Smooth muscle cell of trachea (primary cell): ENCODE measurements at places on chromosomes 1 and 21. TPM values are rescaled to one million over a fixed set of nuclear protein-coding genes. Genes with fewer than 3 reads are reported as not detected.

Gene UBASH3A
- not detected in 2 replicates for total RNA-seq

Gene PROK1
- not detected in 2 replicates for total RNA-seq

Gene C1orf56
- total RNA-seq: 1.7 and 4.8 TPM in 2 replicates

Gene NFASC
- total RNA-seq: 19.1 and 49.0 TPM in 2 replicates

Gene TBX19
- 0.58 and 2.0 TPM in 2 replicates for total RNA-seq

Gene IL24
- under 0.01 TPM in 1 of 2 replicates, not detected in the other for total RNA-seq

Gene MTARC1
- 1.2 and 3.0 TPM in 2 replicates for total RNA-seq

Gene XCL2
- not detected in 2 replicates for total RNA-seq

Gene KRTAP23-1
- not detected in 2 replicates for total RNA-seq

Gene HAO2
- total RNA-seq: not detected in 2 replicates

Gene DNM3
- total RNA-seq: 2.0 and 5.5 TPM in 2 replicates

Gene TMPRSS15
- total RNA-seq: not detected in 2 replicates

Gene SEC16B
- total RNA-seq: 3.1 and 8.9 TPM in 2 replicates

Gene TCP10L
- total RNA-seq: 0.17 and 0.44 TPM in 2 replicates

Gene ADGRB2
- total RNA-seq: 7.4 and 25.0 TPM in 2 replicates

Gene HPDL
- total RNA-seq: 0.50 and 0.73 TPM in 2 replicates

Gene ADAM30
- total RNA-seq: not detected in 2 replicates

Gene S100A3
- 2.8 and 8.6 TPM in 2 replicates for total RNA-seq

Gene TIE1
- total RNA-seq: 0.17 and 5.5 TPM in 2 replicates

Gene CD1B
- not detected in 2 replicates for total RNA-seq
